Adipocyte (in vitro differentiated cells): ENCODE measurements at places on chromosomes 1 and 21.

DNA sequence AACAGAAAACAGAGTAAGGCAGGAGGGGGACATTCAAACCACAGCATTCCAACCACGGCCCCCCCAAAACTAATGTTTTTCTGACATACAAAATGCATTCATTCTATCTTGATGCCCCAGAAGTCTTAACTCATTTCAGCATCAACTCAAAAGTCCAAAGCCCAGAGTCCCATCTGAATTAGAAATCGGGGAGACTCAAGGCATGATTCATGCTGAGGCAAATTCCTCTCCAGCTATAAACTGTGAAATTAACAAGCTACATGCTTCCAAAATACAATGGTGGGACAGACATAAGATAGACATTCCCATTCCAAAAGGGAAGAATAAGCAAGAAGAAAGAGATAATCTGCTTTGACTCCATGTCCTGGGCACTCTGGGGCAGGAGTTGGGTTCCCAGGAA is 73.9 kb downstream of the KCNJ15 start:
- no peak for DNase-seq

GRCh38 chr1:165851034-165851658 is 23.7 kb downstream of the UCK2 start:
- DNase-seq, result peak; percentile 14

- DNase-seq, result peak; percentile 42
Observed at GRCh38 chr1:41742219-41742618, 176.5 kb downstream of the HIVEP3 start.

GRCh38 chr1:180898441-180899219 is 14.1 kb upstream of the KIAA1614 start:
- no peak for DNase-seq

DNA sequence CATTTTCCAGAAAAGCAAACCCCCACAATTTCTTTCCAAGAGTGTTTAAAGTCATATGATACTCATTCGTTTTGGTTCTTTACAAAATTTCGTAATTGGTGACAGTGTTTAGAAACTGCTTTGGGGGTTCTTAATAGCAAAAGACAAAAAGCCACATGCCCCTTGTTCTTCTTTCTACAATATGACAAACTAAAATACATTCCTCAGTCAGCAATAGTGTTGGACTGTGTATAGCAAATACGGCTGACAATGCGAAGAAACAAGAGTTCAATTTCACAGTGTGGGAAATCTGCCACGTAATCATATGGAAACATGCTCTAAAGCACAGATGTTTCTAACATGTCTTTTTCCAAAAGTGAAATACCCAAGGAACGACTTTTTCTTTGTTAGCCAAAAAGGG is 7.6 kb upstream of the IFNAR1 start:
- peak; percentile 10 for DNase-seq

DNA sequence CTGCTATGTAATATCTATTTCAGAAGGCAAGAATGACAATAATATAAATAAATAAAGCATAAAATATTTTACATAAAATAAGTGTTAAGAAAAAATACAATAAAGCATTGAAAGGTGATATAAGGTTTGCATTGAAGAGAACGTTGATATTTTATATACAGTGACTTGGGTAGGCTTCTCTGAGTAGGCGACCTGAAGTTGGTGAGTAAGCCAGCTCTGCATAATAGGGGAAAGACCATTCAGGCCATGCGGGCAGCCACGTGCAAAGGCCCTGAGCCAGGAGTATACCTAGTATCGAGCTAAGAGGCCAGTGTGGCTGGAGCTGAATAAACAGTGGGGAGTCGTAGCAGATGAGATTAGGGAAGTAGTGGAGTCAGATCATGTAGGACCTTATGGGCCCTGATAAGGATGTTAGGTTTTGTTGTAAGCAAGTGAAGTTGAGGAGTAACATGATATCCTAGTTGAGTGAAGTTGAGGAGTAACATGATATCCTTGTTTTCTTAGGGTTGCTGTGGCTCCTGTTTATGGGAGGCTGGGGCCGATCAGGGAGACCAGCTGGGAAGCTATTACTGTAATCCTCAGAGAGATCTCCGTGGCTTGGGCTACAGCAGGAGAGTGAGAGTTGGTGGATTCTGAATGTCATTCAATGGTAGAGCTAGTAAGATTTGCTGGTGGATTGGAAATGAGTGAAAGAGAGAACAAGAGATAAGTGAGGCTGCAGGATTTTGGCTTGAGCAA is 22.0 kb downstream of the KCNK1 start:
- DNase-seq, result peak; percentile 50

- no peak for DNase-seq
Observed at GRCh38 chr1:230985711-230986110, 6.8 kb downstream of the ARV1 start.
